ENCODE measurements at places on chromosomes 6 and 20. TPM values are rescaled to one million over a fixed set of nuclear protein-coding genes. Genes with fewer than 3 reads are reported as not detected.

DNA sequence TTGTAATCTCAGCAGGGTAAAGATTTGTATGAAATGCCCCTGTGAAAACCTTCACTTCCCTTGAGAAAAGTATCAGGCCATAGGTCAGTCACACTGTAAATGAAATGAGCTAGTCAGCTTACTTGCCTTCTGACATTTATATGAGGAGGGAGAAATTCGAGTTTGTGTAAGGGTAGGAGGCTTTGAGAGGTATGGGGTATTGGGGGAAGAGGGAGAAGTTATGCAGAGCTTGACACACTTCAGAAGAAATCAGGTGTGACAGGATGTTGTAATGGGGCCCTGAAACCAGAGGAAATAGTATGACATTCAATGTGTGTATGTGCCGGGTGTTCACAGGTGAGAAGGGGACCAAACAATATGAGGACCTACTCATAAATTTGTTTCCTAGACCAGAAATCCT is 64.2 kb upstream of the CCN6 start:
- DNase-seq = no peak

- peak; percentile 84 for DNase-seq
Measured at GRCh38 chr6:133130863-133131262, 110.3 kb upstream of the EYA4 start.

DNA sequence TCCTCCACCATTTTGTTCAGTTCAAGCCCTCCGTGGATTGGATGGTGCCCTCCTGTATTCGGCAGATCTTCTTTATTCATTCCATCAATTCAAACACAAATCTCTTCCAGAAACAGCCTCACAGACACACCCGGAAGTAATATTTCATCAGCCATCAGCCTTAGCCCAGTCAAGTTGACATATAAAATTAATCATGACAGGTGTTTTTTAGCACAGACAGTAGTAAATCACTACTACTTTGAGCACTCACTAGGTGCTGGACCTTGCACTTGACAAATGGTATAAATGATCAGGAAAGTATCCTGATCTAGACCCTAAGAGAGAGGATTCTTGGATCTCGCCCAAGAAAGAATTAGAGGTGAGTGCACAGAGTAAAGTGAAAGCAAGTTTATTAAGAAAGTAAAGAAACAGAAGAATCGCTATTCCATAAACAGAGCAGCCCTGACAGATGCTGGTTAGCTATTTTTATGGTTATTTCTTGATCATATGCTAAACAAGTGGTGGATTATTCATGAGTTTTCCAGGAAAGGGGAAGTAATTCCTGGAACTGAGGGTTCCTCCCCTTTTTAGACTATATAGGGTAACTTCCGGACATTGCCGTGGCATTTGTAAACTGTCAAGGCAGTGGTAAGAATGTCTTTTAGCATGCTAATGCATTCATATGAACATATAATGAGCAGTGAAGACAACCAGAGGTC is 194.6 kb upstream of the LAMP5 start:
- no peak for DNase-seq

DNA sequence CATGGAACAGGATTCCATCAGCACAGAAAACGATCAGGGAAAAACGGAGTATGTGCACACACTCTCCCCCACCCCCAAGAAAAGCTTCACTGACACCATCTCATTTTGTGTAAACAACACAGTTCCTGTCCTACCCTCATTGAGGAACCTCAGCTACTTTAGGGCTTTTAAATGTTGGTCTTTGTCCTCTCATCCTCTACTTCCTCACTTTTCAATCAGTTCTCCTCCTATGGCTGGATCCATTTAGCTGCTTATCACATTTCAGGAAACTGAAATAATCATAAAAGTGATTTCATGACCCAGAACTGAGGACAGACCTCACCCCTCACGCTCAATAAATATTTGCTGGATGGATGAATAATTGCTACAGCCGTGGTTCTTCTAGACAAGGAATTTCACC is 33.1 kb upstream of the PNRC1 start:
- no peak for DNase-seq

SPATA2 gene
- polyA plus RNA-seq = 5.6 TPM

TNNC2 gene
- 0.18 TPM for polyA plus RNA-seq

All from mammary epithelial cell (primary cell).